Upper lobe of right lung (tissue), 1 donor: ENCODE measurements at places on chromosomes 2 and 18. TPM values are rescaled to one million over a fixed set of nuclear protein-coding genes. Genes with fewer than 3 reads are reported as not detected.

DNA sequence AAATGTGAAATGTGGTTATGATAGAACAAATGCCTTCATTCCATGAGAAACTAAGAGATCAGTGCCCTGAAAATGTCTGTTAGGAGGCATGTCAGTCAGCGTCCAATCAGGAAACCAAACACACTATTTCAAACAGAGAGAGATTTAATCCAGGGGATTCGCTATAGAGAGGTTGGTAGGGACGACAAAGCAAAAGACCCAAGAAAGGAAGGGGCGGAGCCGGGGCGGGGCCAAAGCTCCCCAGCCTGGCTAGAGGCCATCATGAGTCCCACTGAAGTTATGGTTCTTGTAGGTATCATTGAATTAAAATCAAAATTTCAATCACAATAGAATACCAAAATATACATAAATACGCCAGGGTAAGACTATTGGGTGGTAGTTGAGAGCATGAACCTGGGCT, 32.9 kb upstream of the RNF149 start:
- H3K27me3 ChIP-seq, result no peaks in the 10 kb centered on the region
- H3K4me3 ChIP-seq, result no peak overlapping the region
- H3K4me1 ChIP-seq, result peaks cover 20% of the 10 kb centered on the region
- no peaks in the 10 kb centered on the region for H3K36me3 ChIP-seq
- no peak overlapping the region for H3K27ac ChIP-seq

GRCh38 chr2:145268931-145269330, 749.0 kb upstream of the ZEB2 start:
- peaks cover 5% of the 10 kb centered on the region for H3K27me3 ChIP-seq
- DNase-seq, result no peak
- no peaks in the 10 kb centered on the region for H3K36me3 ChIP-seq
- H3K4me3 ChIP-seq, result no peak overlapping the region

DNA sequence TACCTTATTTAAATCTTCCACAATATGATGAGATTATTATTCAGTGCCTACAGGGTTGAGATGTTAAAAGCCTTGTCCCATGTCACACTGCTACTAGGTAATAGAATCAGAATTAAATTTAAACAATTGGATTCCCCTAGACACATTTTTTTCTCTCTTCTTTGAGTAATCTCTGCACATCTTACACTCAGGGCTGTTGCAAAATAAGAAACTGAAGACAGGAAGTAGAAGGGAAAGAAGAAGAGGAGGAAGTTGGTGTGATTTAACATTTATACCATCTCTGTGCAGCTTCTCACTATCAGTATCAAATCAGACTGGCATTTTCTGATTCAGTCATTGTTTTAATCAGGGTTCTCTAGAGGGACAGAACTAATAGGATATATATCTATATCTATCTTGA, 677.6 kb downstream of the IRS1 start:
- DNase-seq, result no peak
- H3K4me3 ChIP-seq, result no peak overlapping the region
- H3K27ac ChIP-seq, result no peak overlapping the region
- H3K36me3 ChIP-seq, result no peaks in the 10 kb centered on the region
- no peaks in the 10 kb centered on the region for H3K27me3 ChIP-seq

DNA sequence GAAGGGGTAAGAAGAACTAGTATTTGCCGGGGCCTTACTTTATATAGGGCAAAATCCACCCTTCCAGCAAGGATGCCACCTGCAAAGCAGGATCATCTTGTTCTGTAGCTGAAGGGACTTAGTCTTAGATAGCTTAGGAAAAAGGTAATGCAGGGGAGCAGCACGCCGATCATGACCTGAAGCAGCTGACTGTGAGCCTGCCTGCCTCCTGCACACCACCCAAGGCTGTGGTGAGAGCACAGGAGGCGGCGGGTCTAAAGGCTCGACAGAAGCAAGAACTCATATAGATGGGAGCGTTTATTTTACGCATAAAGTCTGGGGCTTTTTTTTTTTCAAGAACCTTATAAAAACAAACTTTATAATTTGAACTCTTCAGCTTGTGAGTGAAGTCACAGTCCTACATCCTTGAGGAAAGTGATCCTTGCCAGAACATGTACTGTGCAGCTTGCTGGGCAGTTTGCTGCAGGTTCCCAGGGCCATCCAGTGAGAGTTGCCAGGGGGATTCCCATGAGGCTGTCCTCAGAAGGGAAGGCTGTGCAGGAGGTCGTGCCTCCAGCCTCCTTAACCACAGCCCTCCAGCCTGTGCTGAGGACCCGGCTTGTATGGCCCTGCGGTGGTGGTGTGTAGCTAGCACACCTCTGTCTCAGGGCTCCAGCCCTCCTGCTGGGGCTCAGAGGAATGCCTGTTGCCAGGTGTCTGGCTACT, 92.1 kb downstream of the RNF144A start:
- H3K4me1 ChIP-seq, result peaks cover 23% of the 10 kb centered on the region
- H3K4me3 ChIP-seq, result no peak overlapping the region
- DNase-seq, result no peak
- H3K27me3 ChIP-seq, result no peaks in the 10 kb centered on the region
- no peak overlapping the region for H3K27ac ChIP-seq

DNA sequence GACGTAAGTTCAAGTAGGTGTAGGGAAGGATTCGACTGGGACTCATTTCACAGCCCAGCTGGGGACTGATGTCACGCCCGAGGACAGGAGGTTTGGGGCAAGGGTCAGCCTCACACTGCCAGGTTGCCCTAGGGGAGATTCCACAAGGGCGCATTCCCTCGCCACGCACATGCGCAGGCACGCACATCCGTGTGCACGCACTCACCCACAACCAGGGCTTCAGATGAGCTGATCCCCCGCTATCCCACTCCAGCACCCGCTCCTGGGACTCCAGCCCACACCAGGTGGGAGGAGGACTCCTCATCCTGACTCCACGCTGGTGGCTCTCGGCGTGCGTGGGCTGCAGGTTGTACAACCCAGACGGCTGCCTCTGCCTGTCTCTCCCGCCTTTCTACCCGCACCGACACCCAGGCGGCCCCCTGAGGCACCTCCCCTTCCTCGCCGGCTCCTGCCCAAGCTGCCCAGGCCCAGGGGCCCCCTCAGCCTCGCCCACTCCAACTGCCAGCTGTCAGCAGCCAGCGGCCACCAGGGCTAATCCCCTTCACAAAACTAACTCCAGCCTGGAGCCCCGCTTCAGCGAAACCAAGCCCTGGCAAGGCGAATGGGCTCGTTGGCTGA, 47.8 kb upstream of the FOSL2 start:
- no peaks in the 10 kb centered on the region for H3K27me3 ChIP-seq
- peak; percentile 56 for DNase-seq
- no peak overlapping the region for H3K27ac ChIP-seq
- H3K4me1 ChIP-seq, result peaks cover 13% of the 10 kb centered on the region
- H3K36me3 ChIP-seq, result no peaks in the 10 kb centered on the region
- H3K4me3 ChIP-seq, result no peak overlapping the region

- H3K4me1 ChIP-seq, result peaks cover 46% of the 10 kb centered on the region
- H3K27ac ChIP-seq, result no peak overlapping the region
- DNase-seq, result no peak
- H3K27me3 ChIP-seq, result peaks cover 99% of the 10 kb centered on the region
- H3K4me3 ChIP-seq, result peak overlapping the region; percentile 45
These were observed 579 bp upstream of the EMX1 start for GRCh38 chr2:72916743-72917137.

DNA sequence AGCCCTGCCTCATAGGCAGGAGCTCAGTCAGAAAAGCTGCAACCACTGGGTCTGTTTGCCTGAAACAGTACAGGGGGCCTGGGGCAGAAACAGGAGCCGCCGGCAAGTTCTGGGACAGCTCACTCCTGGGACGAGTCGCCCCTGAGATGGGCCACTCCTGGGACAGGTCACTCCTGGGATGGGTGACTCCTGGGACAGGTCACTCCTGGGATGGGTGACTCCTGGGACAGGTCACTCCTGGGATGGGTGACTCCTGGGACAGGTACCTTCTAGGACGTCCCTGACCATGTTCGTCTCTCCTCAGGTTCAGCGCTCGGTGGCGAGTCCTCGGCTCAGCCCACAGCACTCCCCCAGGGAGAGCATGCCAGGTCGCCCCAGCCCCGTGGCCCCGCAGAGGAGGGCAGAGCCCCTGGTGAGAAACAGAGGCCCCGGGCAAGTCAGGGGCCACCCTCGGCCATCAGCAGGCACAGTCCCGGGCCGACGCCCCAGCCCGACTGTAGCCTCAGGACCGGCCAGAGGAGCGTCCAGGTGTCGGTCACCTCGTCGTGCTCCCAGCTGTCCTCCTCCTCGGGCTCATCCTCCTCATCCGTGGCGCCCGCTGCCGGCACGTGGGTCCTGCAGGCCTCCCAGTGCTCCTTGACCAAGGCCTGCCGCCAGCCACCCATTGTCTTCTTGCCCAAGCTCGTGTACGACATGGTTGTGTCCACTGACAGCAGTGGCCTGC, 51.8 kb downstream of the NTSR2 start:
- no peak overlapping the region for H3K4me3 ChIP-seq
- no peak for DNase-seq
- no peaks in the 10 kb centered on the region for H3K27me3 ChIP-seq
- H3K27ac ChIP-seq, result no peak overlapping the region

- no peak overlapping the region for H3K27ac ChIP-seq
- H3K4me3 ChIP-seq, result no peak overlapping the region
- no peak for DNase-seq
- no peaks in the 10 kb centered on the region for H3K27me3 ChIP-seq
These were observed 65.8 kb downstream of the NDUFA10 start for GRCh38 chr2:239959059-239959971.

GRCh38 chr2:114122930-114123329, 233.0 kb downstream of the ACTR3 start:
- DNase-seq, result no peak
- no peaks in the 10 kb centered on the region for H3K27me3 ChIP-seq
- H3K27ac ChIP-seq, result no peak overlapping the region
- H3K4me3 ChIP-seq, result no peak overlapping the region

DNA sequence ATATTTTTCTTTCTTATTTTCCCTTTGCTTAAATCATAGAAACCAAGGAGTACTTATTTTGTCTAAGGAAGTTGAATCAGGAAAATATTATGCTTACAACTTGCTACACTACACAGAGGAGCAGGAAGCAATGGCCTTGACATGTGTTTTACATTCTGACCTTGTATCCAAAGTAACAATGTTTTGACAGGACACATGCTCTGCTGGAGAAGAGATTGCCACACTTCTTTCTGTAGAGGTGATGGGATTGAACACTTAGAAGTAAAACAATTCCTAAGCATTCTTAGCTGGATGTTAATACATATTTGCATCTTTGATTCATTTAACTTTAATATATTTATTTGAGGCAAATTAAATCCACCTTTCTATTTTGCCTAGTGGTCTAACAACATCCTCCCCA, 929.1 kb downstream of the DSC3 start:
- no peaks in the 10 kb centered on the region for H3K4me1 ChIP-seq
- no peaks in the 10 kb centered on the region for H3K27me3 ChIP-seq
- no peak for DNase-seq
- no peak overlapping the region for H3K4me3 ChIP-seq
- H3K36me3 ChIP-seq, result no peaks in the 10 kb centered on the region

DNA sequence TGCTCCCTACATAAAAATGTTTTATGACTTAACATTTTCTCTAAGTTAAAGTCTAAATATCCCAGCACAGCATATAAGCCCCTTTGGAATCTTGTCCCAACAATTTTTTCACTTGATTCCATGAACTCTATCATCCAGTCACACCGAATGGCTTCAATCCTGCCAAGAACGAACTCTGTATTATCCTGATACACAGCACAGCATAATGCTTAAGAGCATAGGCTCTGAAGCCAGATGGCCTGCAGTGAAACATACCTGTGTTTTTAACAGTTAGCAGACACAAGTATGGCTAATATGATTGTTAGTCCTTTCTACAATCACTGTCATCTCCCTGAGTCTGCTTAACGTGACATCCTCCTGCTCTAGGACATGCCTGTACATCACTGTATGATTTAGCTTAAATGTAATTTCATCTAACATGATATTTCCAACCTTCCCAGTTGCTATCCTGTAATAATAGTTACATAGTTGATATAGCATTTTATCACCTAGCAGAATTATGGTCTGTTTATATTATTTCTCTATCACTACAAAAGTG, 669.5 kb downstream of the ERBB4 start:
- H3K36me3 ChIP-seq, result no peaks in the 10 kb centered on the region
- no peak overlapping the region for H3K27ac ChIP-seq
- H3K4me3 ChIP-seq, result no peak overlapping the region
- no peaks in the 10 kb centered on the region for H3K4me1 ChIP-seq

GRCh38 chr2:238286987-238287736, 1.2 kb downstream of the PER2 start:
- peak overlapping the region; percentile 83 for H3K4me3 ChIP-seq
- H3K36me3 ChIP-seq, result no peaks in the 10 kb centered on the region
- peaks cover 48% of the 10 kb centered on the region for H3K4me1 ChIP-seq
- H3K27ac ChIP-seq, result peak overlapping the region; percentile 97

DNA sequence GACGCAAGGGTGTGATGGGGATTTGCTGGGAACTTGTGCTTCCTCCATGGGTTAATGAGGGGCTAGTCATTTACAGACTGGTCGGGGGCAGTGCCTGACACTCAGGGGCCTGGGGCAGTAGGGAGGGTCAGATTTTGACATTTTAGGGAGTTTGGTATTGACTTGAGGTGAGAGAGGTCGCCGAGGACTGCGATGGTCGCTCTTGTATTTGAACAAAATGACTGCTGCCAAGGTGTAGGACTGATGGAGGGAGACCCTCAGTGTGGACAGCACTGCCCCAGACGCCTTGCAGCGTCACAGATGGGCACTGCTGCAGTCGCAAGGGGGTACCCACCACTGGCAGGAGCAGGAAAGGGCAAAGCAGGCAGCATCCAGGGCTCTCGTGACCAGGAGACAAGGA, 182.9 kb downstream of the RTP5 start:
- no peaks in the 10 kb centered on the region for H3K4me1 ChIP-seq
- no peak overlapping the region for H3K27ac ChIP-seq
- DNase-seq, result peak; percentile 42
- H3K36me3 ChIP-seq, result no peaks in the 10 kb centered on the region
- peaks cover 22% of the 10 kb centered on the region for H3K27me3 ChIP-seq

DNA sequence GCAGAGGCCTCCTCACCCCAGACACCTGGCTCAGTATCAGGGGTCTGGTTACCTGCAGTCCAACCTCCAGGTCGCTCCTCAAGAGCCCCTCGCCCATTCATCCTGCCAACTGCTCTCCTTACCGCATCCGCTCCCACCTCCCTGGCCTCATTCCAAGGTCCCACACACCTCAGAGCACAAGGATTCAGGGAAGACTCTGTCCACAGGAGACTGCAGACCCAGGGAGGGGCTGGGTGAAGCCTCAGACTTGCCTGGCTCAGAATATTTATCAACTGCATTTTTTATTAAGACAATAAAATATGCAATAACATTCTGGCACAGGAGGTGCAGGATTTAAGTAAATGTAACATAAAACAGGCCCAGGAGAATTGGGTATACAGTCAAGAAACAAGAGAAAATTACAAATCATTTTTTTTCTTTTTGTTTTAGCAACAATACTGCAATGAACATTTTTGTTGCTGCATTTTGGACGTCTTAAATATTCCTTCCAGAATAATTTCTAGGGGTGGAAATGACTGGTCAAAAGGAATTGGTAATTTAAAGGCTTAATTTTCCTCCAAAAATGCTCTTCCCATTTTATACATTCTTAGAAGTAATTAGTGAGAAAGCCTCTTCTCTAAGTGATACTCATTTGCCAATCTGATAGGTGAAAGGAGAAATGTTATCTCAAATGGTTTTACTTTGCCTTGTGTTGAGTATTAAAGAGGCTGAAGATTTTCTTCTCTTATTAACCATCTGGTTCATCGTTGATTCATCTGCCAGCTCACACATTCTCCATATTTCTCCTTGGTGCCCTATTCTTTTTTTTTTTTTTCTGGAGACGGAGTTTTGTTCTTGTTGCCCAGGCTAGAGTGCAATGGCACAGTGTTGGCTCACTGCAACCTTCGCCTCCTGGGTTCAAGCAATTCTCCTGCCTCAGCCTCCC, 42.5 kb downstream of the TEX44 start:
- no peak for DNase-seq
- H3K4me3 ChIP-seq, result no peak overlapping the region
- H3K27me3 ChIP-seq, result no peaks in the 10 kb centered on the region

Gene DPP10
- 1.0 TPM for total RNA-seq

Gene STARD6
- not detected for total RNA-seq

Gene DYNAP
- not detected for total RNA-seq

Gene GRB14
- 8.9 TPM for total RNA-seq

Gene GALNT13
- 5.8 TPM for total RNA-seq
